ENCODE measurements at places on chromosomes 4 and X.

DNA sequence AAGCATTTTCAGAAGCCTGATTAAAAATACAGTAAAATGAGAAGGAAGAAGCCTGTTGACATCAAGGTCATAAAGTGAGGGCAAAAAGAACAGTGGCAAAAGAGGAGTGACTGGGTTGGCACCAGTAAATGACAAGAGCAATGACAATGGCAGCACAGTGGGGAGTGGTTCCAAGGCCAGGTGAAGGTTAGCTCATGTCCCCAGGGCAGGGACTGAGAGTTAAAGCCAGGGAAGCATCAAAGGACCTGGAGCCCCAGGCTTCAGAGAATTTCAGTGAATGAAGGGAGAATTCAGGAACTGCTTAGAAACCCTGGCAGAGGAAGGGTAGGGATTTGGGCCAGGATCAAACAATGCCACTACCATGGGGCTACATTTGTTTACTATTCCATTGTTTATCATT, 8.8 kb upstream of the PIGA start:
- DNase-seq: no peak

- DNase-seq: peak; percentile 9
These were observed 229.0 kb downstream of the ANK2 start for GRCh38 chr4:113278324-113278934.

GRCh38 chrX:20530406-20530921, 263.8 kb upstream of the RPS6KA3 start:
- peak; percentile 34 for DNase-seq

- DNase-seq: no peak
These were observed 420.4 kb downstream of the GBA3 start for GRCh38 chr4:23113104-23113503.

- no peak for DNase-seq
These were observed 60.9 kb downstream of the UGT8 start for GRCh38 chr4:114659386-114660008.

DNA sequence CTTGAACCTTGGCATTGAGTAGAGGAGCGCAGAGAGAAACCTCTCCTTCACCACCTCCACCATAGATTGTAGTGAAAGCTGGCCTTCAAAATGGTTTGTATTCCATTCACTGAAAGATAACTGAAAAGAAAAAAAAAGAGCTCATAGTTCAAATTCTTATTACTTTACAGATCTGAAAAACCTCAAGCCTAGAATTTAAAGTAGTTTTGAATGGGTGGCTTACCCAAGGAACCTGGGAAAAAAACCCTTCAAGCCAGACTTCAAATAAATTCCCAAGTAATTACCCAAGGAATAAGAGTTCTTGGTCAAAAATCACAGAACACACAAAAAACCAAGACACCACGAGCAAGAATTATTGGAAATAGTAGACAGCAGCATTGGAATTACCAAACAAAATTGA, 83.6 kb upstream of the TMEM33 start:
- DNase-seq: no peak

DNA sequence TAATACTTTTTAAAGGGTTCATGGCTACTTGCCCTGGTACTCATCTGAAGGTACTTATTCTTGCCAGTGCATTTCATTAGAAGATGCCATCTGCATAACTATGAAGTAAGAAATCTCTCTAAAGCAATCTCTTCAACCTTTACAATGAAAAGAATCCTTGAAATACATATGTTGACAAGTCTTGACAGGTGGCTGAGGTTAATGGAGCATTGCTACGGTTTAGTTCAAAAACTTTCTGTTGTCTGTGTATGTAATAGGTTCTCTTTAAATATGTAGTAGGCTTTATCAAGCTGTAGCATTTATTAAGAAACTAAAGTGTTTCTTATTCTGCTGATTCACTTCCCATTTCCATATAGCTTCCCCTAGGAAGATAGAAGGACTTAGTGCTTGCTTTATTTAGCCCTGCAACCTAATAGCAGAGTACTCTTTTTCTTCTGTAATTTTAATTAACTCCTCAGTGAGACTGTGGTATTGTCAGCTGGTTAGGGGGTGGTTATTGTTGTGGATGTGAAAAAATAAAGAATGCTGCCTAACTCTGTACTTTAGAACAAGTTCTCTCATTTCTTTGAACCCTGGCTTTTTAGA, 39.3 kb downstream of the SLAIN2 start:
- no peak for DNase-seq

DNA sequence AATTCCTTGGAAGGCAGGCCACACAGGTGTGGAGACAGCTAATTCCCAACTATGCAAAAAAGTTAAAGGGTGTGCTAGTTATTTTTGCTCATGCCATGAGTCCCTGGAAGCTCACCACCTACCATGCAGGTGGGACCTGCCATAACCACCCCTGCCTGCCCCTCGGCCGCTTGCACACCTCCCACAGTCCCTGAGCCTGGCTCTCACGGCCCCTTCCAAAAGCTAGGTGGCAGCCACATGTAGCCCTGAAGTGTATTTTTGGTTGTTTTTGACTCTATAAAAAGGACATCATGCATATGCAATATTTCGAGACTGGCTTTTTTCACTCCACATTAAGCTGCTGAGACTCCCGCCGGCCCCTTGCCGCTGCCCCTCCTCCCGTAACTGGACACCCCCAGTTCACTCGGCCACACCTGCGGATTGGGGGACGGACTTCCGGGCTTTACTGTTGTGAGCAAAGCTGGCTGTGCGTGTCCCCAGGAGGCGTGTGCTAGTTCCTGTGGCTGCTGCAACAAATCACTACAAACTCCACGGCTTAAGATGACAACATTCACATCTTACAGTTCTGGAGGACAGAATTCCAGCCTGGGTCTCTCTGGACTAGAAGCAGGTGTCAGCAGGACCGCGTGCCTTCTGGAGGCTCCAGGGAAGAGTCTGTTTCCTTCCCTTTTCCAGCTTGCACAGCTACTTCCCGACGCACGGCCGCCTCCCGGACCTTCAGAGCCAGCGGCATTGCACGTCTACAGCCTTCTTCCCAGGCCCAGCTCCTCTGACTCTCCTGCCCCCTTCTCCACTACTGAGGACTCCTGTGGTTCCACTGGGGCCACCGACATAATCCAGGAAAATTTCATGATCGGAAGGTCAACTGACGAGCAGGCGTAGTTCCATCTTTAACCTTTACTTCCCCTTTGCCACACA, 24.8 kb downstream of the ZFYVE28 start:
- no peak for DNase-seq

DNA sequence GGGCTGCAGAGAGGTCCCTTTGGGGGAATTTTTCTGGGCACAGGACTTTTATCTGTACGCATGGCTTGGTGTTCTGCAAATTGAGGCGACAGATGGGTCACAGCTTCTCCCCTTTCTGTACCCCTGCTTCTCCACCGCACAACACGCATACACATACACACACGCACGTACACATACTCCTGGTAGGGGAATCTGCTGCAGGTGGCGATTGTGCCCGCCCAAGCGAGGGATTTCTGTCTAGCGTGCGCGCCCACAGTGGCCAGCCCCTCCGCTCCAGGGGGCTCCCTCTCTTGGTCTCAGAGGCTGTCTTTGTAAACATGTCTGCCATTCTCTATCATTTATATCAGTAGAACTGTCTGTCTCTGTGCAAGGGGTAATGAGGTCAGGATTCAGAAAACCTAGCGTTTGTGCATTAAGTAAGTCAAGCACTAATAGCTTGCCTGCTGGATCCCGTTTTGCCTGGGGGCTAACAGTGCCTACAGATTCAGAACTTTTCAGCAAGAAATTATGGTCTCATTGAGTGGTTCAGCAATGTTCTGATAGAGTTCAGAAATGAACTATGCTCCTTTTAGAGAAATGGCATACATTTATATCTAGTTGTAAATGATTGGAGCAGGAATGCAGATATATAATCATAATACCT, 2.2 kb downstream of the GRID2 start:
- DNase-seq: no peak

GRCh38 chrX:140507223-140507981, 2.5 kb upstream of the SOX3 start:
- DNase-seq: no peak

DNA sequence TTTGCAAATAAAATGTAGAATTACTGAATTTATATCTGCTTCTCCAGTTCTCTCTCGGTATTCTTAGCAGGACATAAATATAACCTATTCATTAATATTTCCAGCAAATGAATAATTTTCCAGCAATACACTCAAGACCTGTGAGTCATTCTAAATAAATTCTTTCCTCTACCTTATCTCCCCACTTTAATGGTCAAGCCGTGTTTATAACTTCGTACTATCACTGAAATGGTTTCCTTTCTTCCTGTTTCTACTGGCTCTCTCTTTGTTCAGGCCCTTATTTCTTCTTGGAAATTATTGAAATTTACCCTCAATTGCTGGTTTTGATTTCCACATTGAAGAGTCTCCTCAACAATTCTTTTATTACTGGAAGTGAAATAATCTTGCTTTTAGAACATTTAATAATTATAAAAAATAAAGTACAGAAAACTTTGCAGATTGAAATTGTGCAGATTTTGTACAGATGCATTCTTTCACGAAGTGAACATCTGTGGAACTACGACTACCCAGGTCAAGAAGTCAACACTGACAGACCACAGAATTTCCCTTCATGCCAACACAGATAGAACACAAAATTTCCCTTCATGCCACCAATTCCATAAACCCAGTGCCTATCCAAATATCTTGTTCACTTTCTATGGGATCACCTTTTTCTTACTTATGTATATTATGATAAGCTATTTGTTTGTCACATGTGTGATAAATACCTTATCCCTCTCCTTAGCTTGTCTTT, 205.7 kb downstream of the FAT4 start:
- DNase-seq: no peak

DNA sequence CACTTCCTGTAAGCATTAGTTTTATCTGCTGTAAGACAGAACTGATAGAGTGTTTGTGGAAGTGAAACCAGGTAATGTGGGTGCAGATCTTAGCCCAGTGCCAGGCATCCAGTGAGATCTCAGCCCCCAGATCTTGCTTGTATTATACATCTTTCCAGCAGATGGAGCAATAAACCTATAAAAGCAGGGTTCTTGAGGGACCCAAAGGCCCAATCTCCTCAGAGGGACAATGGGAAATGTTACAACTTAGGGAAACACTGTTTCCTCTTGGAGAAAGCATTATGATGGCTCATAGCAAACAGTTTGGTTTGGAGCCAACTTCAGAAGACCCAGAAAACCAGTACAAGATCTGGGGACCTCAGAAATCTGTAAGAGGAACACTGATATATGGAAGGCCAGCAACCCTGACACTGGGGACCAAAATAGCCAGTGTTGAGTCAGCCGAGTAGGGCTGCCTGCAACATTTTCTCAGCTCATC, 206.3 kb downstream of the SLC7A11 start:
- no peak for DNase-seq

- no peak for DNase-seq
These were observed 46.9 kb upstream of the SLC25A4 start for GRCh38 chr4:185096032-185096653.

DNA sequence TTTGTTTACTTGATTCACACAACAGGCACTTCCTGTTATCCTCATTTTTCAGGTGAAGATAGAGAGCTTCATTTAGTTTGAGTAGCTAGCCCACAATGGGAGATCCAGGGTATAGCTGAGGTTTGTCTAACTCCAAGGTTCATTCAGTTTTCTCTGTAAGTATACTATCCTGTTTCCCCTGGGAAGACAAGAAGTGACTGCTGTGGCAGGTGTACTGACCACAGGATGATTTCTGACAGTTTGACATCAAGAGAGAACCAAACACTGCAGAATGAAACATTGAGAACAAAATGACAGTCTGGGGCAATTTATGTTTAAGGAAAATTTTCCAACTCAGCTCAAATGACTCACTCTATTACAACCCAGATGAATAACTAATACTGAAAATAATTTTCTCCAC, 958.0 kb downstream of the STPG2 start:
- no peak for DNase-seq

- no peak for DNase-seq
These were observed 51.7 kb upstream of the MCF2 start for GRCh38 chrX:139759637-139760036.

DNA sequence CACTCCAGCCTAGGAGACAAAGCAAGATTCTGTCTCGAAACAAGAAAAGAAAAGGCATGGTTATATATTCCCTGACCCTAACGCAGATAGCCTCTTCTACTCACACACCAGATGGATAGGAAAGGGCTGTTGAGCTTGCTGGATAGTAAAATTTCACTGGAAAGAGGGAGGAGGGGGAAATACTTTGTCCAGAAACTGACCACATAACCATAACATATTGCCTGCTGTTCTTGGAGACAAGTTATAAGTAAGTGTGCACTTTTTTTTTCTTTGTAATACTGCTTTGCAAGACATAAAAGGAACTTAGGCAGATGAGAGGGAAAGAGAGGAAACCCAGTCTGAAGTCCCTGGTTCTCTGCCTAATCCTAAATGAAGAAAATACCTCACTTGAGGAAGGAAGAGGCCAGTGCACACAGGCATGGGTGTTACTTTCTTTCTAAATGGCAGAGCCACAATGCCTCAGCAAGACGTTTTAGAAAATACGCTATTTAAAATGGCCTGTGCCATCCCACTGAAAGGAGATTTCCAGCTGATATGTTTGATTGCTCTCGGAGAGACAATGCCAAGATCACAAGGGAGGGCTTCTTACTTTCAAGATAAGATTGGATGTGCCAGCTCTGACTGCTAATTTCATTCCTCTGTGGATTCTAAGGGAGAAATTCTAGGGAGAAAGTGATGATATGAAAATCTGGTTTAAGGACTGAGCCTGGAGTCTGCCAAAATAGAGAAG, 140.6 kb downstream of the DCTD start:
- DNase-seq: no peak

- DNase-seq: no peak
These were observed 103.7 kb downstream of the PSAPL1 start for GRCh38 chr4:7330811-7331681.

DNA sequence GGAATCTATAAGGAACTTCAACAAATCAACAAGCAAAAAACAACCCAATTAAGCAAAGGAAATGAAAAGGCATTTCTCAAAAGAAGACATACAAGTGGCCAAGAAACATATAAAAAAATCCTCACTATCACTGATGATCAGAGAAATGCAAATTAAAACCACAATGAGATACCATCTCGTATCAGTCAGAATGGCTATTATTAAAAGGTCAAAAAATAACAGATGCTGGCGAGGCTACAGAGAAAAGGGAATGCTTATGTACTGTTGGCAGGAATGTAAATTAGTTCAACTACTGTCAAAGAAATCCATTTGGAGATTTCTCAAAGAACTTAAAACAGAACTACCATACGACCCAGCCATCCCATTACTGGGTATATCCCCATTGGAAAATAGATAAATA, 292.4 kb upstream of the FAT1 start:
- DNase-seq: no peak

DNA sequence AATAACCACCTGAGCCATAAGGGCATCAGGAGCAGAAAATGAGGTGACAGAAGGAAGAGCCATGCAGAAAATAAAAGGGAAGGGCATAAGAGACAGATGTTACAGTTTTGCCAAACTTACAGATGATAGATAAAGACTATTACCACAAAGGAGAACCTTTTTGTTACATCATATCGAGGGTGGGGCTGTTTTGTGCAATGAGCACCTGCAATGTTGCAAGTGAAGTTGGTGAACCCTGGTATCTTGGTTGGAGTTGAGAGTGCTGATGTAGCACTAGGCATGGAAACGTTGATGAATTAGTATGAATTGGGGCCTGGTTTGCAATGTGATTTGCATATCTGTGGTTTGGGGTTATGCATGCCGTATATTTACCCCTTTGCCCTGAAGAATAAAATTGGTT, 119.8 kb upstream of the TEX13D start:
- DNase-seq: peak; percentile 9

GRCh38 chr4:47451657-47452056, 11.8 kb downstream of the COMMD8 start:
- no peak for DNase-seq
